HepG2 (cell line): ENCODE measurements at places on chromosomes 16 and 17. TPM values are rescaled to one million over a fixed set of nuclear protein-coding genes. Genes with fewer than 3 reads are reported as not detected.
A peak's percentile ranks its signal among the peaks of the same experiment; 100 is the strongest.

KRTAP4-4 gene
- not detected in 2 replicates for total RNA-seq

NPW gene
- total RNA-seq, result 0.97 TPM in 1 of 2 replicates, not detected in the other

CARD14 gene
- total RNA-seq, result 0.11 TPM in 1 of 2 replicates, not detected in the other

TMEM238L gene
- total RNA-seq, result not detected in 2 replicates

IGSF6 gene
- total RNA-seq, result not detected in 2 replicates

RND2 gene
- total RNA-seq, result 0.11 TPM in 2 replicates

MYH10 gene
- 68.6 and 122 TPM in 2 replicates for total RNA-seq

KIF19 gene
- not detected in 2 replicates for total RNA-seq

PRAC2 gene
- not detected in 2 replicates for total RNA-seq

ABI3 gene
- not detected in 2 replicates for total RNA-seq

KRT9 gene
- not detected in 2 replicates for total RNA-seq

PDIA2 gene
- total RNA-seq, result 0.35 and 0.60 TPM in 2 replicates

DNA sequence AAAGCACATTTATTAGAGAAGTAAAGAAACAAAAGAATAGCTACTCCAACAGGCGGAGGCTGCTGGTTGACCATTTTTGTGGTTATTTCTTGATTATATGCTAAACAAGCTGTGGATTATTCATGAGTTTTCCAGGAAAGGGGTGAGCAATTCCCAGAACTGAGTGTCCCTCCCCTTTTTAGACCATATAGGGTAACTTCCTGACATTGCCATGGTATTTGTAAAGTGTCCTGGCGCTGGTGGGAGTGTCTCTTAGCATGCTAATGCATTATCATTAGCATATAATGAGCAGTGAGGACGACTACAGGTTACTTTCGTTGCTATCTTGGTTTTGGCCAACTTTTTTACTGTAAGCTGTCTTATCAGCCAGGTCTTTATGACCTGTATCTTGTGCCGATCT is 12.2 kb upstream of the HS3ST4 start:
- no peak overlapping the region for H3K27ac ChIP-seq
- no peak for DNase-seq
- H3K4me3 ChIP-seq, result no peak overlapping the region

DNA sequence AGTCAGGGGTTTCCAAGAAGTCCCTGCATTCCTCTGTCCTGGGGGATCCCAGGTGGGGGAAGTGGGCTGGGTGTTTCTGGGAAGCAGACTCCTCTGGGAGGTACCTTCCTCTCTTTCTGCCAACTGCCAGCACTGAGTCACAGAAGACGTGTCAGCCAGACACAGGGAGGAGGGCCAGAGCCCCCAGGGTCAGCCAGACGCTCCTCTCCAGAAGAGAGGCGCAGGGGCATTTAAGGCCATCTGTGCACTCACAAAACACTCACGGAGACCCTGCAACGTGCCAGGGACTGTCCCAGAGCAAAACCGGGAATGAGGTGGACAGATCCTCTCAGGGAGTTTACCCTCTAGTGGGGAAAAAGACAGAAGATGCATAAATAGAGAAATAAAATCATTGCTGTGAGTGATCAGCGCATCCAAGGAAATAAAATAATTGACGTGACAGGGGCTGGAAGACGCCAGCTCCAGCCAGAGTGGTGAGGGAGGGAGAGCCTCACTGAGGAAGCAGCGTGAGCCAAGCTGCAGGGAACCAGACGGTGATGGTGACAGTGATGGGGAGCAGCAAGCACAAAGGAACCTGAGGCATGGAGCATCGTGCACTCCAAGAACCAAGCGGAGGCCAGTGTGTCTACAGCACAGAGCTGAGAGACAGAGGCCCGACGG is 105.4 kb downstream of the ZNF423 start:
- peaks cover 59% of the 10 kb centered on the region; the same call in 2 of the 3 replicates for H3K27me3 ChIP-seq
- no peak overlapping the region for H3K4me3 ChIP-seq
- no peaks in the 10 kb centered on the region for H3K36me3 ChIP-seq
- no peak overlapping the region for H3K27ac ChIP-seq
- H3K4me1 ChIP-seq, result no peaks in the 10 kb centered on the region

- H3K4me3 ChIP-seq, result no peak overlapping the region
- peaks cover 21% of the 10 kb centered on the region; the same call in 1 of the 2 replicates for H3K27me3 ChIP-seq
- peak; percentile 42 for DNase-seq
- no peaks in the 10 kb centered on the region for H3K36me3 ChIP-seq
Measured at GRCh38 chr17:81471818-81472456, 40.7 kb downstream of the ACTG1 start.

DNA sequence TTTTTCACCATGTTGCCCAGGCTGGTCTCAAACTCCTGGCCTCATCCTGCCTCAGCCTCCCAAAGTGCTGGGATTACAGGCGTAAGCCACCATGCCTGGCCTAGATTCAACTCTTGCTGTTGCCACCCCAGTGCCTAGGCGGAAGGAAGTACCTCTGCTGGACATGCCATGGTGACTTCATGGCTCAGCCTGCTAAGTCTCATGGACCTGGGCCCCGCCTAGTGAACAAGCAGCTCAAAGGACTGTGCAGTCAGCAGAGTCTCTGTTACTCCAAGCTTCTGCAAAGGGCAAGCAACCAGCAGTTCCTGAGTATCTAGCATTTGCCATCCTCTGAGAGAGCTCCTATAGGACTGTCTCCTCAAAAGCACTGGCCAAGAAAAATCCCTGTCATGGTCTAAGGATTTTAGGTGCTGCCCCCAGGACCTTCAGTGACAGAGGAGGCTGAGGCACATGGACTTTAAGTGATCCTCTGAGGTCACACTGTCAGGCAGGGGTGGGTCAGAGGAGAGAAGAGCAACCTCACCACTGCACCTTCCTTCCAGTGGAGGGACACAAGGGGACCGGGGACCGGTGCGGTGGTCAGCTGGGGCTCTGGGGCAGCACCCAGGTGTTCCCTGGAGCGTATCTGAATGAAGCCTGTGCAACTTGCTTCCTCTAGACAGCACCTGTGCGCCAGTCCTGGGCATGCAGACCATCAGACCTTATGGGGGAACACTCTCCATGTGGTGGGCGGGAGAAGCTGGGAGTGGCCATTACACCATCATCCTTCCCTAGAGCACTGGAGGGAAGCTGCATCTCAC is 71.3 kb downstream of the IL21R start:
- H3K4me1 ChIP-seq, result peaks cover 32% of the 10 kb centered on the region
- peaks cover 62% of the 10 kb centered on the region for H3K36me3 ChIP-seq
- H3K27me3 ChIP-seq, result no peaks in the 10 kb centered on the region
- no peak overlapping the region for H3K4me3 ChIP-seq
- DNase-seq, result no peak
- no peak overlapping the region for H3K27ac ChIP-seq

- peak; percentile 33 for DNase-seq
- H3K27me3 ChIP-seq, result no peaks in the 10 kb centered on the region
- no peak overlapping the region for H3K27ac ChIP-seq
- peaks cover 4% of the 10 kb centered on the region; the same call in 1 of the 2 replicates for H3K36me3 ChIP-seq
- H3K4me3 ChIP-seq, result no peak overlapping the region
- peaks cover 48% of the 10 kb centered on the region for H3K4me1 ChIP-seq
Measured at GRCh38 chr16:27721531-27722181, 171.7 kb downstream of the KATNIP start.

- no peaks in the 10 kb centered on the region for H3K36me3 ChIP-seq
- no peak for DNase-seq
- no peak overlapping the region for H3K27ac ChIP-seq
Measured at GRCh38 chr17:8320262-8320661, 10.2 kb downstream of the ARHGEF15 start.

- H3K27ac ChIP-seq, result peak overlapping the region; percentile 71
- H3K4me1 ChIP-seq, result peaks cover 50% of the 10 kb centered on the region
- DNase-seq, result peak; percentile 17
- no peaks in the 10 kb centered on the region for H3K27me3 ChIP-seq
- peak overlapping the region; percentile 84 for H3K4me3 ChIP-seq
- peaks cover under 1% of the 10 kb centered on the region; the same call in 1 of the 2 replicates for H3K36me3 ChIP-seq
Measured at GRCh38 chr16:15396948-15397594, 1.5 kb downstream of the MPV17L start.

DNA sequence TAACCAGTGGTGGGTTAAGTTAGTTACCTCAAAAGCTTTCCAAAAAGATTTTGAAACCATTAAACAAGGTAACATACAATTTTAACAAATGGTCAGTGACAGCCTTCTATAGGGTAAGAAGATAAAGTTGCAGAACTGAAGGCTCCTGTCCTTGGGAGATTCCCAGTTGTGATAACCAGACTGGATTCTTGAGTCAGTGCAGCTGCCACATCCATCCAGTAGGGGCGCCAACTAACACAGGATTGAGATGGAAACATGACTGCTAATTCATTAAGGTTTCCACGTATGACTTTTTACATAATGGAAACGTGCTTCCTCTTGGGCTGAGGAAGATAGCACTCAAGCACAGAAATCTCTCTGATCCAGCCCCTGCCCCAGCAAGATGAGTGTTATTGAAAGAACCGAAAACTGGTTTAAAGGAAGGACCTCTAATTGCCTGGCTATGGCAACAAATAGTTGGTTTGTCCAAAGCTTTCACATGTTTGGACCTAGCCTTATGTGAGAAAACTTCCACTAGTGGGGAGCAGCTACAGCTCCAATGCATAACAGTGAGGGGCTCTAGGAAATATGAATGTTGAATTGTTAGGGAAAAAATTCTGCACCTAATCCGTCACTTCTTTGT is 269.8 kb upstream of the MYOCD start:
- no peak overlapping the region for H3K27ac ChIP-seq
- no peaks in the 10 kb centered on the region for H3K4me1 ChIP-seq
- H3K27me3 ChIP-seq, result 0 out of 3 replicates have a peak, but pooled peaks cover 4% of the 10 kb centered on the region
- no peak overlapping the region for H3K4me3 ChIP-seq
- peak; percentile 8 for DNase-seq
- H3K36me3 ChIP-seq, result no peaks in the 10 kb centered on the region

DNA sequence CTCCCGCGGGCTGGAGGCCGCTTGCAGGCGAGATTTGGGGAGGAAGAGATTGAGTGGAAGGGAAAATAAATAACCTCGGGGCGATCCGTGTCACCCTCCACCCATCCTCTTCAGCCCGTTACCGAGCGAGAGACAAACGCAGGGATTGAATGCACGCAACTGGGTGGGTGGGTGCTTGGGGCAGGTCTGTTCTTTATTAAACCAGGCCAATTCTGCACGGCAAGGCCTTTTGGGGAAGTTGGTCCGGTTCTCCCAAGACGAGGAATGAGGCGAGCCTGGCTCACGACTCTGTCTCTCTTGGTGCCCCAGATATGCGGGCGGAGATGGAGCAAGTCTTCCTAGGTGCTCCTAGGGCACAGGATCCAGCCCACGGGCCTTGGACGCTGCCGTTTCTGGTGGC is 396 bp upstream of the HOXB7 start:
- peaks cover 95% of the 10 kb centered on the region for H3K27me3 ChIP-seq
- H3K4me3 ChIP-seq, result no peak overlapping the region
- H3K36me3 ChIP-seq, result no peaks in the 10 kb centered on the region

GRCh38 chr17:80101946-80102663 is 724 bp downstream of the GAA start:
- H3K4me1 ChIP-seq, result peaks cover 47% of the 10 kb centered on the region
- no peaks in the 10 kb centered on the region; the same call in 1 of the 2 replicates for H3K27me3 ChIP-seq
- peak; percentile 30 for DNase-seq
- no peaks in the 10 kb centered on the region for H3K36me3 ChIP-seq
- H3K4me3 ChIP-seq, result peak overlapping the region; percentile 100

- peaks cover 61% of the 10 kb centered on the region for H3K4me1 ChIP-seq
- H3K4me3 ChIP-seq, result peak overlapping the region; percentile 76
Measured at GRCh38 chr17:81386141-81386645, 9.1 kb upstream of the BAHCC1 start.

GRCh38 chr17:19299214-19299747 is 62.1 kb downstream of the EPN2 start:
- DNase-seq, result no peak
- no peak overlapping the region for H3K4me3 ChIP-seq
- no peak overlapping the region for H3K27ac ChIP-seq
- peaks cover 7% of the 10 kb centered on the region for H3K4me1 ChIP-seq
